Activated T-helper 1 cell treated with anti-CD3 and anti-CD28 coated beads, Interleukin-12 subunit alpha, Interleukin-12 subunit beta, Interleukin-2, Interleukin-4 antibody, amounts not matched to agents 30 ng/mL and 10 ng/mL and 1 ng/mL, durations not matched to agents 14 hours and 24 hours and 36 hours (primary cell): ENCODE measurements at places on chromosomes 1 and 21. TPM values are rescaled to one million over a fixed set of nuclear protein-coding genes. Genes with fewer than 3 reads are reported as not detected.

DNA sequence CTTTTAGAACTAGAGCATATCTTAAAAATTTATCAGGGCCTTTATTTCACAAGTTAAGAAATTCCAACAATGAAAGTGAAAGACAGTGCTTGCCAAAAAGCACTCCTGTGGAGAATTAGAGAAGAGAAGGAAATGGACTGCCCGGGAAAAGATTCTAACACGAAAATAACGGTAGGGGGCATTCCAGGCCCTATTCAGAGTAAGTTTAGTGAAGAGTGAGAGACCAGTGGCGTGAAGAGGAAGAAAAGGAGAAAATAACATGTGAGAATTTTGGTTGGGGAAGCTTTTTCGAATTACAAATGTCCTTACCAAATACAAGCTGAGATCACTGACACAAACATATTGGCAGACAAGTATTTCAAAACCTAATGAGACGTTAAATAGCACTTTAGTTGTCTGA lies 38.4 kb upstream of the RBM34 start:
- H3K4me1 ChIP-seq: no peaks in the 10 kb centered on the region
- no peaks in the 10 kb centered on the region for H3K27me3 ChIP-seq
- DNase-seq: no peak
- no peak overlapping the region for H3K4me3 ChIP-seq

The ERVH48-1 gene
- 0.22 and 0.26 TPM in 2 replicates for total RNA-seq

DNA sequence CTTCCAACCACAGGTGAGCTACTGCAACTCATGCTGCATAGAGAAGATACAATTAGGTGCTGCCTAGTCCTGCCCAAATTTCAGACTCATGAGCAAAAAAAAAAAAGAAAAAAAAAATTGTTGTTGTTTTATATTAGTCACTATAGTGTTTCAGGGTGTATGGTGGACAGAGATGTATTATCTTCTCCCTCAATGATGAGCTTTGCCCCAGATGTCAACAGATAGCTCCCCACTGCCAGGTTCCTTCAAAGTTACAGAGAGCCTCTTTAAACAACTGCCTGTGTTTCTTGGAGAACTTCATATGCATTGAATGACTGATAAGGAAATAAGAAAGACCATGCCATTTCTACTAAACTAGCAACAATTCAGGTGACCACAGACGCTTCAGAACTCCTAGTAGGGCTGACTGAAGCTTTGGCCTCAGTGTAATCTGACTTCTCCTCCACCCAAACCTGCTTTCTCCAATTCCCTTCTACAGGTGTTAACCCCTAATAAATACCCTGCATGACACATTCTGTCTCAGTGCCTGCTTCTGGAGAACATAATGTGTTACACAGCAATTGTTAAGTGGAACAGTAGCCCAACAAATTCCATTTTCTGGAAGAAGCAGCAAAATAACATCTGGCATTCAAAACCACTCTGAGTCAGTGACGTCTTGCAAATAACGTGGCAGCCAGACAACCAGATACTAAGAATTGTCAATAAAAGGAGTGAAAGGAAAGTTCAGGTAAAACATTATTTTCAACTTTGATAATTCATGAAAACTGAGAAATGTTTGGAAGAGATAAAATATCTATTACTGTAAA lies 147.7 kb downstream of the CDC42BPA start:
- H3K36me3 ChIP-seq: no peaks in the 10 kb centered on the region
- H3K4me1 ChIP-seq: no peaks in the 10 kb centered on the region
- no peak for DNase-seq
- no peaks in the 10 kb centered on the region for H3K27me3 ChIP-seq

DNA sequence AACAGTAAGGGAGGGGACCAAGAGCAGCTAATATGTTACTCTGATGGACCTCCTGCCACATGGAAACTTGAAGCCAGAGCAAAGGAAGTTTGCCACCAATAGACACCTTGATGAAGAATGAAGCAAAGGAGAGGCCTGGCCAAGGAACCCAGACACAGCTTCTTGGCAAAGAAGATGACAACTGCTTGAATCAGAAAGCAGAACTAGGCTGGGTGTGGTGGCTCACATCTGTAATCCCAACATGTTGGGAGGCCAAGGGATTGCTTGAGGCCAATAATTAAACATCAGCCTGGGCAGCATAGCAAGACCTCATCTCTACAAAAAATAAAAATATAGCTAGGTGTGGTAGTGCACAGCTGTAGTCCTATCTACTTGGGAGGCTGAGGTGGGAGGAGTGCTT lies 31.7 kb upstream of the CAPZB start:
- H3K4me3 ChIP-seq: no peak overlapping the region
- no peak overlapping the region for H3K27ac ChIP-seq
- no peaks in the 10 kb centered on the region for H3K36me3 ChIP-seq
- H3K27me3 ChIP-seq: peaks cover 1% of the 10 kb centered on the region

DNA sequence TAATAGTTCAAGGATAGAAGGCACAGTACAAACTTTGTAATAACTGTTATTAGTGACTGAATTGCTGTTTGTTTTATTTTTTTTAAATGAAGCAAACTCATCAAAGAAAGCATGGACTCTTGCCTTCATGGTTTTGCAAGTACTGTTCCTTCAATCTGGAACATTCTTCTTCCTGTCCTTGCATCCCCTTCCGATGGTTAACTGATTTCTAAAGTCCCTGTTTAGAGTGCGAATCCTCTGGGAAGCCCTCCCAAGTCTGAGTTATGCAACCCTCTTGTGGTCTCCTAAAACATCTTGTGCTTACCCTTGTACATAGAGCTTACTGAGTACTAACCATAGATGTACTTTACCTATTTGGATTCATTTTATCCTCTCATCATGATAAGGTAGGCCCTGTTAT lies 52.2 kb upstream of the GCLM start:
- DNase-seq: no peak
- no peak overlapping the region for H3K4me3 ChIP-seq
- no peak overlapping the region for H3K27ac ChIP-seq

GRCh38 chr1:246104927-246105326 lies 402.2 kb downstream of the SMYD3 start:
- no peaks in the 10 kb centered on the region for H3K36me3 ChIP-seq
- no peak overlapping the region for H3K4me3 ChIP-seq
- H3K27me3 ChIP-seq: no peaks in the 10 kb centered on the region

DNA sequence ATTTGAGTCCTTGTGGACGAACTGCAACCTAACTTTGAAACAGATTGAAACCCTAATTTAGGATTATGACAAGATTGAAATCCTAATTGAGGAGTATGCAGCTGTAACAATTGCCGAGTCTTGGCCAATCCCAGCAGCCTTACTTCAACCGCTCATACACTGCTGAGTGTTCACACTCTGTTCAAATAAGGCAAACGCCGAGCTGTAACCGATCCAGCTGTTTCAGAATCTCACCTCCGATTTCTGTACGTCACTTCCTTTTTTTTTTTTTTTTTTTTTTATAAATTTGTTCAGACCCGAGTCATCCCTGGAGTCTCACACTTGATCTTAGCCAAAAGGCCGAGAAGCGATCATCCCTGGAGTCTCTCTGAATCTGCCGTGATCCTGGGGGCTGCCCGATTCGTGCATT lies 22.3 kb upstream of the ATP5PO start:
- peak overlapping the region; percentile 15 for H3K4me3 ChIP-seq
- no peak for DNase-seq
- H3K36me3 ChIP-seq: peaks cover 34% of the 10 kb centered on the region
- H3K4me1 ChIP-seq: peaks cover 77% of the 10 kb centered on the region

DNA sequence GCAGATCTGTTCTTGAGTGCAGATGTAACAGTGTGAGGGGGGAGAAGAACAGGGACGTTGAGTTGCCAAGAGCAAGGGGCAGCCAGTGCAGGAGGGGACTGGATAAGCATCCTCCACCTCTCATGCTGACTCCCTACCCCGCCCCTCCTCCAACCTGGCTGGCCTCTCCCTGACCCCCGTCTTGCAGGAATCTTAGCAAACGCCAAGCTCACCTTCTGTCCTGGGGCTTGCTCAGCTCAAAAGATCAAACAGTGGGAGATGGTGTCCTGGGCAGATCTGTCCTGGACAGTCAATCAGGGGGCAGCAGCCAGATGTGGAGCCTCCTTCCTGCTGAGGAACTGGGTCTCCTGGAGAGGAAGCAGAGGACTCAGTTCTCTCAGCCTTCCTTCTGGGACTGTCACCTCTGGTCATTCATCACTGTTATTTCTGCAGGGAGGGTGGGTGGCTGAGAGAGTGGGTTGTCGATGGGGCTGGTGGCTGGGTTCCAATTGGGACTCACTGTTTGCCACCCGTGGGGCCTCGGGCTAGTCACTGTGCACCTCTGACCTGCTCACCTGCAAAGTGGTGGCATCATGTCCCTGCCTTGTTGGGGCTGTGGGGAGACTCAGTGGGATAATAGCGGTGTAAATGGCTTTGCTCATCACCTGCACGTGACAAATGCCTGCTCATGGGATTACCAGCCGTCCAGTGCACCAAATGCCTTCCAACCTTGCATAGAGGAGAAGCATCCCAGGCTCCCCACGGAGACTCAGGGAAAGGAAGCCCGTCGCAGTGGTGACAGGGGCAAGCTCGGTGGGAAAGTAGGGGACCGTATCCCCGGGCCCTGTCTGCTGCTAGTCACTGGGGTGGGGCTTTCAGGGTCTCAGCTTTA lies 154.4 kb downstream of the PTPRU start:
- no peak for DNase-seq
- no peak overlapping the region for H3K27ac ChIP-seq
- H3K4me3 ChIP-seq: no peak overlapping the region
- no peaks in the 10 kb centered on the region for H3K4me1 ChIP-seq
- H3K27me3 ChIP-seq: peaks cover 4% of the 10 kb centered on the region

DNA sequence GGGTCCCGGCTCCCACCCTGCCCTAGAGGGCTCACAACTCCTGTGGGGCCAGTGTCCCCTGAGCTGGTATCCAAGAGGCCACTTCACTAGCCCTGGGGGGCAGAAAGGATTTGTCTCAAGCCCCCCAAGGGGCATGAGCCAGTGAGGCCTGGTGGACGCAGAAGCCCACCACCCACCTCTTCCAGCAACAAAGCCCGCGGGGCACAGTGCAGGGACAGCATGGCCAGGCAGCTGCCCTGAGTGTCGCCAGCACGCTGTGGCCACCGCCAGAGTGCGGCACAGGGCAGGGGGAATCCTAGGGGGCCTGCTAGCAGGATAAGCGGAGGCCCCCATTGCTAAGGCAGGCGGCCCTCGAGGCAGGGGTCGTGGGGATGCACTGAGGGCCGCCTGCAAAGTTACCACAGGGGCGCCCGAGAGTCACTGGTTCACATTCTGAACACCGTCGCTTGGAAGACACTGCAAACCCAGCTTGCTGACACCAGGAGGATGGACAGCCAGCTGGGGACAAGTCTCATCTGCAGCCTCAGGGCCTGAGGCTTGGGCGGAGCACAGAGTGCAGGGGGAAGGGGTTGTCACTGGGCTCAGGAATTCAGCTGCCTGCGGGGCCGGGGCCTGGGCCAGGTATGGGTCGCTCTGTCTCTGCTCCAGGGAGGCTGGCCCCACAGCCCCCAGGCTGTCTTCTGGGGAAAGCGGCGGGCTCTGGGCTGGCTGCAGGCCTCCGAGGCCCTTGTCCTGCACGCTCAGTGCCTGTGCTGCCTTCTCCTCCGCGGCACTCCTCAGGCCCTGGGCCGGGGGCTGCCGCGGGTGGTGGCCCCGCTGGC lies 26.8 kb downstream of the SLC19A1 start:
- no peaks in the 10 kb centered on the region for H3K27me3 ChIP-seq
- peaks cover 33% of the 10 kb centered on the region for H3K36me3 ChIP-seq
- no peak overlapping the region for H3K4me3 ChIP-seq
- no peak for DNase-seq

- no peak overlapping the region for H3K27ac ChIP-seq
- DNase-seq: no peak
- no peaks in the 10 kb centered on the region for H3K36me3 ChIP-seq
- H3K27me3 ChIP-seq: no peaks in the 10 kb centered on the region
- no peak overlapping the region for H3K4me3 ChIP-seq
Measured at GRCh38 chr1:150981177-150981804, 801 bp upstream of the ANXA9 start.

- no peak overlapping the region for H3K4me3 ChIP-seq
- H3K36me3 ChIP-seq: peaks cover 37% of the 10 kb centered on the region
- no peaks in the 10 kb centered on the region for H3K27me3 ChIP-seq
- peaks cover 9% of the 10 kb centered on the region for H3K4me1 ChIP-seq
Measured at GRCh38 chr21:33572350-33572749, 16.1 kb downstream of the DONSON start.

- H3K27ac ChIP-seq: no peak overlapping the region
- no peaks in the 10 kb centered on the region for H3K36me3 ChIP-seq
- no peak overlapping the region for H3K4me3 ChIP-seq
- no peak for DNase-seq
Measured at GRCh38 chr1:43206600-43207228, 34.6 kb downstream of the CFAP57 start.

DNA sequence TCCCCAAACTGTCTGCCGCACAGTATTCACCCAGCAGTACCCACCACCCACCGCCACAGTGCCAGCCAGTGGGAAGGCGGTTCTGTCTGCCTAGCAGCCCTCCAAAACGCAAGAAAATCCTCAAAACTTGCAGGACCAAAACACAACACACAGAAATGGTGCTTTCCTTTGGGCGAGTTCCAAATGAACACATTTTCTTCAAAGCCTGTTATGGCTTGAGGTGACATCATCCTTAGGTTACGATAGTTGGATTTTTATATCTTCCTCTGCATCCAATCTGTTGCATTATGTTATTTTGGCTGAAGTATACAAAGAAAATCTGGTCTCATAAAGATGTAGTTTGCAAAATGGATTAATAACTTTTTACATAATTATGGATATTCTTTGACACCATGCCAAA lies 8.4 kb upstream of the SPRR3 start:
- H3K4me3 ChIP-seq: no peak overlapping the region
- no peak overlapping the region for H3K27ac ChIP-seq
- peaks cover 9% of the 10 kb centered on the region for H3K27me3 ChIP-seq
- DNase-seq: no peak
- no peaks in the 10 kb centered on the region for H3K36me3 ChIP-seq
